ENCODE measurements at places on chromosomes 5 and 9.

- DNase-seq = no peak
Measured at GRCh38 chr5:154949781-154950180, 8.9 kb downstream of the MRPL22 start.

DNA sequence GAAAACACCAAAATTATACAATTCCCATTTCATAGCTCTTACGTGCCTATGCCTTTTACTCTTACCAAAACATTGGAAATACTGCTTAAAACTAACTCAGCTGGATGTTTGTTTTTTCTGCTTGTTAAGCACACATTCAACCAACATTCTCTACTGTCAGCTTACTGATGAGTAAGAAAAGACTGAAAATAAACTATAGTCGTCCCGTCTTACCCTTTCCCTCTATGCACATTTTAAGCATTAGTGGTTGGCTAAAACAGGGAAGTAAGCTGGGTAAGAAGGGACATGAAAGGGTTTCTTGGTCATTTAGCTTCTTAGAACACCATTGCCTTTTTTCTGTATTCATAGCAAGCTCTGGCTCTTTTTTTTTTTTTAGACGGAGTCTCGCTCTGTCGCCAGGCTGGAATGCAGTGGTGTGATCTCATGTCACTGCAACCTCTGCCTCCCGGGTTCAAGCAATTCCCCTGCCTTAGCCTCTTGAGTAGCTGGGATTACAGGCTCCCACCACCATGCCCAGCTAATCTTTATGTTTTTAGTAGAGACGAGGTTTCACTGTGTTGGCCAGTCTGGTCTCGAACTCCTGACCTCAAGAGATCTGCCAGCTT lies 232.1 kb upstream of the PCSK5 start:
- peak; percentile 79 for DNase-seq

GRCh38 chr5:147065071-147065470 lies 169.8 kb upstream of the STK32A start:
- DNase-seq = no peak

GRCh38 chr9:137031904-137032640 lies at the start of gene FUT7:
Gene FUT7, minus strand, starts transcription at chr9:137032088. Its CDS starts 97 bp downstream, at chr9:137031991.
- no peak for DNase-seq

- no peak for DNase-seq
Measured at GRCh38 chr9:131478911-131479310, 23.8 kb upstream of the POMT1 start.

- DNase-seq = no peak
Measured at GRCh38 chr9:93620041-93620506, 43.7 kb downstream of the PHF2 start.

DNA sequence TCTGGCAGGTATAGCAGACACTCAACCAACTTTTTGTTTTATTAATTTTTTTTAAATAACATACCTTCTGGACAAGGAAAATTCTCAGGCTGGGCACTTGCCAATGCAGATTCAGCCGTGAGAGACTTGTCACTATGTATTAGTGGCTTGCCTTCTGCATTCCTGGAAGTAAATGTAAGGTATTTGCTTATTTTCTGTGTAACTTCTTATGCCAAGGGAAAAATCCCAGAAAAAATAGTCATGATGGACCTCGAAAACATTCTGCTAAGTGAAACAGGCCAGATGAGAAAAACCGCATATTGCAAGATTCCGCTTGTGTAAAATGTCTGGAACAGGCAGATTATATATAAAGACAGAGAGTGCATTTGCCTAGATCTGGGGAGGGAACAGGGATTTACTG lies 260.3 kb upstream of the DAPK1 start:
- peak; percentile 63 for DNase-seq

GRCh38 chr5:134070725-134071613 lies 43.5 kb upstream of the TCF7 start:
- no peak for DNase-seq

- DNase-seq = no peak
Measured at GRCh38 chr9:133372144-133372543, 3.7 kb downstream of the SURF4 start.

GRCh38 chr5:41869151-41869723 lies 988 bp downstream of the OXCT1 start:
- DNase-seq = peak; percentile 19

- no peak for DNase-seq
Measured at GRCh38 chr5:93941897-93942296, 200.5 kb upstream of the POU5F2 start.

- peak; percentile 90 for DNase-seq
Measured at GRCh38 chr5:110159202-110159601, 469.5 kb downstream of the MAN2A1 start.

GRCh38 chr5:83927140-83927733 lies 206.6 kb upstream of the HAPLN1 start:
- peak; percentile 80 for DNase-seq

GRCh38 chr9:125189011-125189360 lies 617 bp downstream of the PPP6C start:
- no peak for DNase-seq

GRCh38 chr9:121876658-121877271 lies 216.3 kb downstream of the TTLL11 start:
- DNase-seq = peak; percentile 78

GRCh38 chr9:36789886-36790285 lies 217.2 kb downstream of the MELK start:
- DNase-seq = no peak

- no peak for DNase-seq
Measured at GRCh38 chr5:90368454-90369246, 40.9 kb downstream of the CETN3 start.

- no peak for DNase-seq
Measured at GRCh38 chr9:97501972-97502221, 431 bp downstream of the TMOD1 start.

- DNase-seq = no peak
Measured at GRCh38 chr5:39185761-39186160, 33.6 kb downstream of the FYB1 start.

GRCh38 chr5:133299728-133300127 lies 247.9 kb downstream of the HSPA4 start:
- DNase-seq = no peak

GRCh38 chr9:76787677-76788076 lies 23.4 kb downstream of the PCA3 start:
- DNase-seq = no peak

- DNase-seq = no peak
Measured at GRCh38 chr9:91809581-91810285, 140.3 kb downstream of the ROR2 start.

DNA sequence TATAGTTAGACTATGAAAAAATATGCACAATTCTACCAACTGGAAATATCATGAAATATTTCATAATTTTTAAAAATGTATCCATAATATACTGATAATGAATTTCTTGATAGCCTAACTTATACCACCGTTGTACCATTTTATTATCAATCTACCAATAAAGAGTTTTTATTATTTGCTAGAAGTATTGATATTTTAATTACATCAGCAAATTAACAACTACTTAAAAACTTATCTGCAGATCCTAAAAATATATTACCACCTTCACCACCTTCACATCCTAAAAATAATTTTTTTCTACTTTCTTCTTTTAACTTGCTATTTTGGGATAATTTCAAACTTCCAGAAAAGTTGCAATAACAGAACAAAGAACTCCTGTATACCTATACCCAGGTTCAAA lies 21.4 kb downstream of the ATPSCKMT start:
- no peak for DNase-seq

DNA sequence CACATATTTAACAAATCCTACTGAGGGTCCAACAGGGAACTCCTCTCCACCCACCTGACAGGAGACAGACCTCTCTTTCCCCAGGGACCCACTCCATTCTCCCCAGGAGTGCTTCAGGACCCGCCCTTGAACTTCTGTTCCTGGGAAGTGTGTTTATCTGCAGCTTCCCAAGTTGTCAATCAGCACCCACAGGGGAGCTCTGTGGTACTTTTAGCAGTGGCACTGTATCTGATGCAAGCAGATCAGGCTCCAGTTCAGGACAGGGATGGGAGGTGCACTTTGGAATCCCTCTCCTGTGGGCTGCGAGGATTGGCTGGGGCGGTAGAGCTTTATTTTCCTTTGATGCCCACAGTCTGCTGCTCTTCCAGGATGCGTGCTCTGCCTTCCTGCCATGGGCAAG lies 8.7 kb downstream of the GALNT10 start:
- peak; percentile 57 for DNase-seq

GRCh38 chr9:75238311-75238976 lies 150.1 kb downstream of the OSTF1 start:
- DNase-seq = peak; percentile 55

DNA sequence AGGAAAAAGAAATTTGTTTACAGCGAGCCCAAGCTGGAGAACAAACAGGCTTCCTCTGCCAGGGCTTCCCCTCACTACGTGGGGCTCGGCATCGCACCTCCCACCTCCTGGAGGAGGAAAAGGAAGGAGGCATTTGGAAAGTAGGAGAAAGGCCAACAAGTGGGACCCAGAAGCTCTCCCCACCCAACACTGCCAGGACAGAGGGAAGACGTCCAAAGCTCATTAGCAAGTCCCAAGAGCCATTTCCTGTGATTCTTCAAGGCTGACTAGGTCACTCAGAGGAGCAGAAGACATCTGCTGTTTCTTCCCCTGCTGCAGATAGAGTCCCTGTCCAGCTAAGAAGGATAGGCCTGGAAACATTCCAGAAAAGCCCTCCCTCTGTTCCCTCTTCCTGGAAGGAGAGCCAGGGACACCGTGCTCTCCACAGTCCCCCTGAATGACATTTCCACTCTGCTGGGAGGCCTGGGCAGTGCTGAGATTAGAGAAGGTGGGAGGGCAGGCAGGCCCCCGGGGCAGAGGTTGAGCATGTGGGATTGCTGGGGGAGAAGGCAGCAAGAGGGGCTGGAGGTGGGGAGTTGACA lies 57.0 kb upstream of the NEURL1B start:
- peak; percentile 11 for DNase-seq

DNA sequence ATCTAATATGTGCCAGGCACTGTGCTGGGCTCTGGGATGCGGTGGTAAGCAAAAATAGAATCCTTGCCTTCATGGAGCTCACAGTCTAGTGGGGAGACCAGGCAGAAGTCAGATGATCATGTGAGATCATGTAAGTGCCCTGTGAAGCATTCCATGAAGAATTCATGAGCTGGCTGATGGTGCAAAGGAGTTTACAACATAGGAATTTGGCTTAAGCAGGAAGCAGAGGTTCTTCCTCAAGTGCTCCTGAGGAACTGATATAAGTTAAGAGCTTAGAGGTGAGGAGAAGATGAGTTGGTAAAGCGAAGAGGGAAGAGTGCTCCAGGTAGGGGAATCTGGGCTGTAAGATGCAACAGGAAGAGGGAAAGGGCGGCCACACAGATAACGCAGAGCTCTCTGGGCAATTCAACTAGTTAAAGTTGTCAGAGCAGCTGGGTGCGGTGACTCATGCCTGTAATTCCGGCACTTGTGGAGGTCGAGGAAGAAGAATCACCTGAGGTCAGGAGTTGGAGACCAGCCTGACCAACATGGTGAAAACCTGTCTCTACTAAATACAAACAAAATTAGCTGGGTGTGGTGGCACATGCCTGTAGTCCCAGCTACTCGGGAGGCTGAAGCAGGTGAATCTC lies 78.5 kb upstream of the SPATA31D4 start:
- no peak for DNase-seq

DNA sequence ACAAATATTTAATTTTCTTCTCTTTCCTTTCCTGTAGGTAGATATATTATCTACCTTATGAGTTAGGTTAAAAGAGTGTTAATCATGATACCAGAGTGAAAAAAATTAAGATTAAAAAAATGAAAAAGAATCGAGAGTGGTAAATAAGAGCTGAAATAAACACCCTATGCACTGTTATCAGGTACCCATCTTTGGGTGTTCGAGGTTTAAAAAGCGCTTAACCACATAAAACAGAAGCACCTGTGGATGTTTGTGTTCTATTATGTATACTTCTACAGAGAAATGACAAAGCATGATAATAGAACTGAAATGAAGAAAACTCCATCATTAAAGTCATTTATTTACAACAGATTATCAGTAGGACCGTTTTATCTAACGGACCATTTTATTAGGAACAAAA lies 25.7 kb upstream of the GCNT4 start:
- no peak for DNase-seq

DNA sequence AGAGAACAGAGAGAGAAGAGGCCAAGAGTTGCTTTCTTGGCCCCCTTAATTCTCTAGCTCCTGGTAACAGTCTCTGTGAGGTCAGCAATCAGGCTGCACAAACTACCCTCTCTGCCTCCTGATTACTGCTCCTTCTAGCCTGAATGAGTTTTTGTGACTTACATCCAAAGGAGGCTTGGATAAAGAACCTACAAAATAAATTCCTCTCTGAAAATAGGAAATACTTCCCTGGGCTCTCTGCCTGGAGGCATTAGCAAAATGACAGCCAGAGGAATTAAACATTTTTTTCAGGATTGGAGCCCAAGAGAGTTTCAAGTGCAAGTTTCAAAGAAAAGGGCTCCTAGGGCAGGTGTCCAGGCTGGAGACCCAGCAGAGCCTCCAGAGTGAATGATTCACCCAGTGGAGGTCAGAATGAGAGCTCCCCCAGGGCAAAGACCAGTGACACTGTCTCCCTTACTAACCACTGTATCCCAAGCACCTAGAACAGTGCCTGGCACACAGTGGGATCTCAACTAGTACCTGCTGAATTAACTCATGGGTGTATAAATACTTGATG lies 162.5 kb downstream of the SPOCK1 start:
- DNase-seq = no peak

Measured in fibroblast of skin of back (primary cell).